ENCODE measurements at places on chromosomes 2 and 18.

GRCh38 chr2:174669336-174669735, 71.7 kb upstream of the WIPF1 start:
- no peak overlapping the region for H3K4me3 ChIP-seq
- no peak for DNase-seq
- peaks cover 5% of the 10 kb centered on the region for H3K4me1 ChIP-seq
- H3K36me3 ChIP-seq, result no peaks in the 10 kb centered on the region
- H3K27me3 ChIP-seq, result peaks cover 5% of the 10 kb centered on the region
- H3K27ac ChIP-seq, result no peak overlapping the region

- DNase-seq, result no peak
- H3K4me3 ChIP-seq, result no peak overlapping the region
- no peak overlapping the region for H3K27ac ChIP-seq
- no peaks in the 10 kb centered on the region for H3K4me1 ChIP-seq
- H3K27me3 ChIP-seq, result peaks cover 3% of the 10 kb centered on the region
- no peaks in the 10 kb centered on the region for H3K36me3 ChIP-seq
Observed at GRCh38 chr18:37442477-37442876, 123.1 kb downstream of the CELF4 start.

DNA sequence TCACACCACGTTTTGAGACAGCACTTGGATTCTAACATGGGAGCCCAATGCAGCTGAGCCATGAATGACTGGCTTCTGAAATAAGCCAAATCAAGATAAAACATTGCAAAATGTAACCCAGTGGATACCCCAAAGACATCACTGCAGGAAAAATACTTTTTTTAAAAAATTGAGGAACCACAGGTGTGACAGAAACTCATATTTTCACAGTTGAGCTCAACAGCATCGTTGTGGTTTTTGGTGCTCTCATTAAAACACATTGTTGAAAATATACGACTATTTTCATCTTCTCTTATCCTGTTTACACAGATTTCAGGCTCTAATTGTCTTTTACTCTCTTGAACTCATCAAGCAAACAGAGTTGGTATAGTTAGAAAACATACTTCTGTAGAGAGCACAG, 429.3 kb upstream of the VRK2 start:
- H3K27me3 ChIP-seq, result no peaks in the 10 kb centered on the region
- H3K27ac ChIP-seq, result no peak overlapping the region
- H3K36me3 ChIP-seq, result no peaks in the 10 kb centered on the region
- no peaks in the 10 kb centered on the region for H3K4me1 ChIP-seq

GRCh38 chr2:216031960-216032689, 18.8 kb upstream of the MREG start:
- H3K4me1 ChIP-seq, result no peaks in the 10 kb centered on the region
- H3K4me3 ChIP-seq, result no peak overlapping the region
- no peak for DNase-seq
- H3K27me3 ChIP-seq, result no peaks in the 10 kb centered on the region
- H3K27ac ChIP-seq, result no peak overlapping the region

GRCh38 chr18:3525870-3526420, 76.0 kb downstream of the TGIF1 start:
- no peaks in the 10 kb centered on the region for H3K27me3 ChIP-seq
- H3K27ac ChIP-seq, result no peak overlapping the region
- H3K36me3 ChIP-seq, result no peaks in the 10 kb centered on the region

- no peaks in the 10 kb centered on the region for H3K36me3 ChIP-seq
- no peak overlapping the region for H3K4me3 ChIP-seq
- H3K4me1 ChIP-seq, result peaks cover 8% of the 10 kb centered on the region
- no peak overlapping the region for H3K27ac ChIP-seq
Observed at GRCh38 chr2:165793161-165793778, 777 bp downstream of the GALNT3 start.

DNA sequence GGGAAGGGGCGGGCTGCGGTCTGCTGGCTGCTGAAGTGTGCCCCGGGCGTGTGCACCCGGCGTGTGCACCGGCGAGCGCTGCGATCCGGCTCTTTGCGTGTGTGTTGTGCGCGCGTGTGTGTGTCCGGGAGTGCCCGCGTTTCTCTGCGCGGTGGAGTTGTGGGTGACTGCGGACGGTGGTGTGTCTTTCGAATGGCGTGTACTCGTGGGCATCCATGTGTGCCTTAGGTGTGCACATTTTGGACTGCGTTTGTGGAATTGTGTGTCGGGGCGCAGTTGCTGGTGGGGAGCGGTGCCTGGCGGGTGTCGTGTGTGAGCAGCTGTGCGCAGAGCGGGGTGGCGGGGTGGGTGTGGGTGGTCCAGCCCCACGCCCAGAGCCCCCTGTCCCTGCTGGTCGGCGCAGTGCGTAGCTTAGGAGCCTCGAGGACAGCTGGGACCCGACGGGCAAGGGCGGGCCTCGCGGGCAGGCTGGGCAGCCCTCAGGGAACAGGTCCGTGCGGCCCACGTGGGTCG, 533 bp downstream of the HPCAL1 start:
- H3K4me1 ChIP-seq, result peaks cover 12% of the 10 kb centered on the region
- DNase-seq, result no peak
- no peaks in the 10 kb centered on the region for H3K27me3 ChIP-seq

DNA sequence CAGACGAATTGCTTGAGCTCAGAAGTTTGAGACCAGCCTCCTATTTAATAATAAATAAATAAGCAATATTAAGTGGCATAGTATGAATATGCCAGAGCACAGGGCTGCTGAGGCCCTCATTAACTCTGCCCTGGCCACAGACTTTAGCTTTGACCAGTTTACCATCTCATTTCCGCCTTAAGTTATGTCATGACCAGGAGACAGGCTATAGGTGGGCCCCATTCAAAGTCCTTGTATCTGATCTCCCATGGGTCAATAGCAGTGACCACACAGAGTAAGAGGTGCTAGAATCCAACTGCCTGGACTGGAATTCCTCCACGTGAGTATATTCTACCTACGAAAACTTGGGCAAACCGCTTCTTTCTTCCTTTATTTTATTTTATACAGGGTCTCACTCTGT, 13.4 kb upstream of the ASXL2 start:
- H3K27ac ChIP-seq, result no peak overlapping the region
- H3K4me3 ChIP-seq, result no peak overlapping the region
- no peaks in the 10 kb centered on the region for H3K36me3 ChIP-seq
- DNase-seq, result no peak

GRCh38 chr2:39243469-39244123, at the start of gene CDKL4:
TSS of gene CDKL4 (minus strand) at chr2:39243970.
- peaks cover 3% of the 10 kb centered on the region for H3K4me1 ChIP-seq
- no peak within 1 kb of the TSS for H3K4me3 ChIP-seq
- DNase-seq, result no peak

DNA sequence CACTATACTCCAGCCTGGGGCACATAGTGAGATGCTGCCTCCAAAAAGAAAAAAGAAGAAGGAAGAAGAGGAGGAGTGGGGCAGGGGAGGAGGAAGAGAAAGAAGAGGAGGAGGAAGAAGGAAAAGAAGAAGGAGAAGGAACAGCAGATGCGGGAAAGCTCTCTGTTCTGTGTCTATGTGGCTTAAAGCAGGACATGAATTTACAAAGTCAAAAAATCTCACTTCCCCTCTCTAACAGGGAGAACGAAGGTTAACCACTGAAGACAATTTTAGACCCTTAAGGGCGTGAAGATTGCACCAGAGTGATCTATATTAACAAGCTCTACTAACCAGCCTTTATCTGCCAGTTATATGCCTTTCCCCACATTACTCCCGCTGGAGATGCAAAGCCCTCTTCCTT, 258.9 kb downstream of the METTL4 start:
- DNase-seq, result no peak
- H3K27ac ChIP-seq, result no peak overlapping the region
- no peaks in the 10 kb centered on the region for H3K36me3 ChIP-seq
- no peaks in the 10 kb centered on the region for H3K27me3 ChIP-seq

DNA sequence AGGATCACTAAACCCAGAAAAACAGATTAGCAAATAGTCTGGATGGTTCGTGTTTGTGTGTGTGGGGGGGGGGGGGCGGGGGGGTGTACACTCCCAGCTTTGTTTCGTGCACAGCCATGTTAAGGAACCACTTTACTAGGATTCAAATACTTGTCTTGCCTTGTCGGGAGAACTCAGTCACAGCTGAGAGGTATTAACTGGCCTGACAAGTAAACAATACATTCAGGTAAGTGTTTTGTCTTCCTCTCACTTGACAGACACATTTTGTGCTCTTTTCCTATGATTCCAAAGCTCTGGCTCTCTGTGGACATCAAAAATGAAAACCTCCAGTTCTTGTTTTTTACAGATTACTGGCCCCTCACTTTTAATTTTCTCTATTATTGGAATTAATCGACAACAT, 173.5 kb downstream of the LRP1B start:
- H3K27ac ChIP-seq, result no peak overlapping the region
- no peak overlapping the region for H3K4me3 ChIP-seq
- H3K4me1 ChIP-seq, result no peaks in the 10 kb centered on the region
- H3K36me3 ChIP-seq, result no peaks in the 10 kb centered on the region
- no peaks in the 10 kb centered on the region for H3K27me3 ChIP-seq

- no peaks in the 10 kb centered on the region for H3K36me3 ChIP-seq
- H3K27me3 ChIP-seq, result no peaks in the 10 kb centered on the region
- no peak overlapping the region for H3K27ac ChIP-seq
Observed at GRCh38 chr18:25243754-25244153, 108.2 kb downstream of the ZNF521 start.

DNA sequence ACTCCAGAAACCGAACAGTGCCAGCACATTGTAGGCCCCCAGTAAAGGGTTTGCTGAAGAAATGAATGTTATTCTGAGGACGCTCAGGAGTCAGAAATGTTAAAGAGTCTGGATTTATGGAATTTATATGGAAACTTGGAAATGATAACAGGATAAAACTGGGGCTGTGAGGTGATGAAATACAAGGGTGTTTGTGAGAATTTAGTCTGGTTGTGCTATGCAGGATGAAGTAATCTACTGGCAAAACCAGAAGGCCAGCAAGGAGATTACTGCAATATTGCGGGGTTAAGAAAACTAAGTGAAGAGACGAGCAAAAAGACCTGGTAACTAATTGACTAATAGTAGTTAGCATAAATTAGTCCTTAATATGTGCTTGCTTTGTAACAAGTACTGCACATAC, 467.8 kb downstream of the ZEB2 start:
- DNase-seq, result no peak
- H3K27me3 ChIP-seq, result no peaks in the 10 kb centered on the region
- H3K27ac ChIP-seq, result no peak overlapping the region
- H3K4me1 ChIP-seq, result no peaks in the 10 kb centered on the region
- H3K4me3 ChIP-seq, result no peak overlapping the region

DNA sequence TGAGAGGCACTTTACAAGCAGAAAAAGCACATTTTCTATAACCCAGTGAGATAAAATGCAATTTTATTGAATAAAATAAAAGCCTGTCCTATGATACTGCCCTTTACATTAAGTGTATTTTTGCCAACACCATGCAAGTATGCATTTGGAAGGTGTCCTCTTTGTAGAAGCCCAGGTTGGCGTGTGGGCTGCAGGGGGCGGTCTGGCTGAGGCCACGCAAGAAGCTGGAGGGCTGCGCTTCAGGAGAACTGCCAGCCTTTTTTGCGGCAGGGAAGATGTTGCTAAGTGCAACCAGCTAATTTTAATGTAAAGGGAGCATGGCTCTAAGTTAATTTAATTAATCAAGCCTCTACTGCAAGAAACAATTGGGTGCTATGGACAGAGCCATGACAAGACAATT, 562.8 kb upstream of the SALL3 start:
- H3K27ac ChIP-seq, result no peak overlapping the region
- H3K36me3 ChIP-seq, result no peaks in the 10 kb centered on the region
- H3K4me3 ChIP-seq, result no peak overlapping the region
- DNase-seq, result no peak
- no peaks in the 10 kb centered on the region for H3K4me1 ChIP-seq

GRCh38 chr2:22932288-22932687, 452.7 kb upstream of the KLHL29 start:
- no peak overlapping the region for H3K4me3 ChIP-seq
- no peaks in the 10 kb centered on the region for H3K4me1 ChIP-seq
- DNase-seq, result no peak
- H3K27ac ChIP-seq, result no peak overlapping the region
- H3K27me3 ChIP-seq, result no peaks in the 10 kb centered on the region

DNA sequence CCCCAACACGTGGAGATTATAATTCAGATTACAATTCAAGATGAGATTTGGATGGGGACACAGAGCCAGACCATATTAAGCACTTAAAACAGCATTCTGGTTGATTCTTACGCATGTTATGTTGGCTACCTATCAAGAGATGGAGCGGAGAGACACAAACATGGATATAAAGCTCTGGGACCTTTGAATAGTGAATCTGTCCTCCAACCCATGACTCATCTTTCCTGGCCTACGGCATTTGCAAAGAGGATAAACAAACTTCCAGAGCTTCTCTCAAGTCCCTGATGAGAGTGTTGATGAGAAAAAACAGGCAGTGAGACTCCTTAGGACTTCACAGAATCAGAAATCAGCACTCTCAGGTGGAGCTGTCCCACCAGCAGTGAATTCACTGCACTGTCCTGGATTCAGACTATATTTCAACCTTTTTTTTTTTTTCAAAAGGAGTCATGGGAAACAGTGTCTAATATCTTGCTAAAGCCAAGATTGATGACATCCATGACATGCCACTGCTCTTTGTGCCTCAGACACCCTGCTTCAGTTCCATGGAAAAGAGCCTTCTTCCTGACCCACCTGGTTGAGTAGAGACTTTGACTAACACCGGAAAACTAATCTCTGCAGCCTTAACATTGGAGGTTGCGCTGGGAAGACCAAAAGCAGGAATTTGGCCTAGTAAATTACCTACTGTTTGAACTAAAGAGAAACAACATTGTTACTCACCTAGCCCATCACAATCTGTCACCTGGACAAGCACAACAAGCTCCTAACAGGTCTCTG, 62.1 kb upstream of the NPAS2 start:
- H3K4me1 ChIP-seq, result peaks cover 3% of the 10 kb centered on the region
- H3K4me3 ChIP-seq, result no peak overlapping the region
- no peak for DNase-seq
- H3K27ac ChIP-seq, result no peak overlapping the region

- H3K27me3 ChIP-seq, result no peaks in the 10 kb centered on the region
- peaks cover 49% of the 10 kb centered on the region for H3K4me1 ChIP-seq
- peak; percentile 66 for DNase-seq
Observed at GRCh38 chr2:111121028-111121827, 514 bp downstream of the BCL2L11 start.

GRCh38 chr2:188986839-188987238, 12.7 kb downstream of the COL3A1 start:
- H3K4me1 ChIP-seq, result no peaks in the 10 kb centered on the region
- no peak overlapping the region for H3K4me3 ChIP-seq
- no peak overlapping the region for H3K27ac ChIP-seq
- no peaks in the 10 kb centered on the region for H3K27me3 ChIP-seq

All from liver (tissue), 10 donors.